ENCODE measurements at places on chromosomes 12 and 14. TPM values are rescaled to one million over a fixed set of nuclear protein-coding genes. Genes with fewer than 3 reads are reported as not detected.
A peak's percentile ranks its signal among the peaks of the same experiment; 100 is the strongest.

EPYC gene
- not detected for total RNA-seq

DNA sequence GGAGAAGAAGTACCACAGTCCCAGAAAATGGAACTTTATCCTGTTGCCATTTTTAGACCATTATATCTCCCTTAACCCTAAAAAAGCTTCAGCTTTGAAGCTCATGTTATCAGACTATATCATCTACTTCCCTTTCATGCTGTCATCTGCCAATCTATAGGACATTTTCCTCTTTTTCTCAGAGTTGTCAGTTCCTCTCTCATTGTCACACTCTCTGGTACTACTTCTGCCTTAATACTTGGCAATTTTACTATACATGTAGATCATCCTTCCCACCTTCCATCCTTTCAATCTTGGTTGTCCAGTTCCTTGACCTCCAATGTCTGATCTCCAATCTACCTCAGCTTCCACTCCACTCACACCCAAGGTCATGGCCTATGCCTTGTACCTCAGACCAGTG lies 57.4 kb downstream of the SLC15A5 start:
- no peak for DNase-seq

- no peak for DNase-seq
Measured at GRCh38 chr14:79967453-79967852, 243.9 kb downstream of the DIO2 start.

GRCh38 chr12:62123721-62124203 lies 136.4 kb upstream of the USP15 start:
- DNase-seq, result peak; percentile 59

- no peak for DNase-seq
Measured at GRCh38 chr12:47377414-47378221, 297.9 kb upstream of the AMIGO2 start.

AQP5 gene
- total RNA-seq, result not detected

GRCh38 chr12:29783773-29784666 lies at the start of gene TMTC1:
Gene TMTC1, minus strand, starts transcription at chr12:29783942. Its CDS starts 191 bp downstream, at chr12:29783751.
- peak; percentile 55 for DNase-seq

- DNase-seq, result no peak
Measured at GRCh38 chr12:33514893-33515292, 75.3 kb upstream of the SYT10 start.

GRCh38 chr12:79522257-79522988 lies 168.3 kb downstream of the PAWR start:
- no peak for DNase-seq

RFX4 gene
- not detected for total RNA-seq

DNA sequence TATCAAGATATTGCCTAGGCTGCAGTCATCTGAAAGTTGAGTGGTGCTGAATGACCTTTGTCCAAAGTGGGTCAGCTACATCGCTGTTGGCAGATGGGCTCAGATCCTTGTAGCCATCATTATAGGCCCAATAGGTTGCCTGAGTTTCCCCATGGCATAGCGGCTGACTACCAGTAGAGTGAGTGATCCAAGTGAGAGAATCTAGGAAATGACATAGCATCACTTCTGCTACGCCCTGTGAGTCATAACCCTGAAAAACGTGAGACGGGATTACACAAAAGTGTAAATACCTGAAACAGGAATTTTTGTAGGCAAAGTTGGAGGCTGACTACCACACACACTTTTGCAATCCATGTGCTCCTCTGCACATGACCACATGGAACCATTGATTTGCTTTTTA lies 273.3 kb downstream of the RPL10L start:
- DNase-seq, result no peak

DNA sequence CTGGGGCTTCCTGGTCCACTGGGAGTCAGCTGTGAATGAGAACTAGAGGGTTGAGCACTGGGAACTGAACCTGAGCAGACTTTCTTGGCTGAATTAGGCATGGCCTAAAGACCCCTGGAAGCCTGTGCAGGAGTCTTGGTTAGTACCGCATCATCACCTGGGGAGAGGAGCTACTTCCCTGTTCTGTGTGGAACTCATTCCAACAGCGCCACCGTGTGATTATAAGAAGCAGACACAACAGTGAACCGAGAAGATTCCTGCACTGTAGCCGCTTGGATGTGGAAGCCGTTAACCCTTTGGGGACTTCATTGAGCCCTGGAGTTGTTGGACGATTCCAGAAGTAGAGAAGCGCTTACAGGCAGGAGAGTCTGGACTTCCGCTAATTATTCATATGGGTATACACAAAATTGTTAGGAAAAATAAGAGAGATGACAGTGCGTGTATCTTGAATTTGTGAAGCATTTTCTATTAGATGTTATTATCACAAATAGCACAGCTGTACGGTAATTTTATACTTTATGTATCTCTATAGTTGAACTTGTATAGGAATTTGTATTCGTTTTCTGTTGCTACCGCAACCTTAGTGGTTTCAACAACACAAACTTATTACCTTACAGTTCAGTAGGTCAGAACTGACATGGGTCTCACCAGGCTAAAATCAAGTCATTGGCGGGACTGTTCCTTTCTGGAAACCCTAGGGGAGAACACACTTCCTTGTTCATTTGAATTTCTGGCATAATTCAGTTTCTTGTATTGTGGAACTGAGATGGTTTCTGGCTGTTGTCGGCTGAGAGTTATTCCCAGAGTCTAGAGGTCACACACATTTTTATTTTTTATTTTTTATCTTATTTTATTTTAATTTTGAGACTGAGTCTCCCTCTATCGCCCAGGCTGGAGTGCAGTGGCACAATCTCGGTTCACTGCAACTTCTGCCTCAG lies 100.7 kb downstream of the C2CD5 start:
- peak; percentile 34 for DNase-seq

- no peak for DNase-seq
Measured at GRCh38 chr12:99049774-99050173, 404.7 kb downstream of the APAF1 start.

GRCh38 chr12:52214421-52214802 lies 18.6 kb upstream of the KRT7 start:
- DNase-seq, result no peak

- DNase-seq, result peak; percentile 9
Measured at GRCh38 chr12:68978678-68979077, 45.7 kb upstream of the CPM start.

DNA sequence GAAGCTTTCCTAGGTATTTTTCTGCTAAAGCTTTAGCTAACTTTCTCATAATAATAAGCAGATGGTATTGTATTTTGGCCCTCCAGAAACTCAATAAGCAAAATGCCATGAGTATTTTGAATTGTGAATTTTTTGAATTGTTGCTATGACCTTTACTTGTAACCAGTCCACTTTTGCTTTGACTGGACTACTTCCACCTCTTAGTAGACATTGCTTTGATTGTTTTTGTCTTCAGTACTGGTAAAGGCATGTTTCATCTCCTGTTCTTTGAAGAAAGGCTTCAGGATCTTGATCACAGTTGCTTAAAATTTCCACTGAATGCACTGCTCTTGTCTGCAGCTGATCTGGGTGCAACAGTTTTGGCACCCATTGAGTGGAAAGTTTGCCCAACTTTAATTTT lies 102.3 kb downstream of the TRMT5 start:
- DNase-seq, result no peak

DNA sequence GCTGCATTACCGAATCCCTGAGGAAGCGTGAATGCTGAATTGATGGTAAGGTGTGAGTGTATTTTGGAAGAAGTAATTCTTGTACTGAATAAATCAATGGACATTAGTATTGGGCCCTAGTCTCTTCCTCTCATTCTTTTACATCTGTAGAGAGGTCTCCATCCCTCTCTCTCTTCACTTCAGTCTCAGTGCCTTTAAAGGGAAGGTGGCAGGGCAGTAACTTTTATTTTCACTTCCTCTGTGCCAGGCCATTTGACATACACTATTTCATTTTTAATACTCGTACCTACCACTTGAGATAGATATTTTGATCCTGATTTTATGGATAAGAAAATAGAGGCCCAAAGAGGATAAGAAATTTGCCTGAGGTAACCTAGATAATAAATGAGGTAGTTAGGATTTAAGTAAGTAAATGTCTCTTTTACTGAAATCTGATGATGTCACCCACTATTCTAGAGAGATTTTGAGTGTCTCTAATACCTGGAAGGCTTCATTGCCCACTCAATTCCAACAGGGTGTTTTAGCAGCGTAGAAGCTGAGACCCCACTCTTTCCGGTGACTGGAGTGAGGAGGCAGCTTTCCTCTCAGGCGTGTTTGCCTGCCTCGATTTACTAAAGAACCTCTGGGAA lies 177.9 kb upstream of the PRICKLE1 start:
- DNase-seq, result no peak

ITGB7 gene
- total RNA-seq, result 17.0 TPM

GRCh38 chr14:64510825-64511671 lies 6.5 kb downstream of the ZBTB1 start:
- DNase-seq, result peak; percentile 52

GRCh38 chr14:70013271-70013873 lies 134.2 kb downstream of the SMOC1 start:
- no peak for DNase-seq

SERPINA10 gene
- total RNA-seq, result not detected

KCNJ8 gene
- 0.27 TPM for total RNA-seq

SLC16A7 gene
- 16.2 TPM for total RNA-seq

CTDSP2 gene
- total RNA-seq, result 159 TPM

GRCh38 chr12:101839324-101840283 lies 8.8 kb upstream of the GNPTAB start:
- DNase-seq, result peak; percentile 49

TEX52 gene
- total RNA-seq, result under 0.01 TPM

FGD4 gene
- total RNA-seq, result 3.2 TPM

PLEK2 gene
- not detected for total RNA-seq

PPP4R4 gene
- total RNA-seq, result under 0.01 TPM

DNA sequence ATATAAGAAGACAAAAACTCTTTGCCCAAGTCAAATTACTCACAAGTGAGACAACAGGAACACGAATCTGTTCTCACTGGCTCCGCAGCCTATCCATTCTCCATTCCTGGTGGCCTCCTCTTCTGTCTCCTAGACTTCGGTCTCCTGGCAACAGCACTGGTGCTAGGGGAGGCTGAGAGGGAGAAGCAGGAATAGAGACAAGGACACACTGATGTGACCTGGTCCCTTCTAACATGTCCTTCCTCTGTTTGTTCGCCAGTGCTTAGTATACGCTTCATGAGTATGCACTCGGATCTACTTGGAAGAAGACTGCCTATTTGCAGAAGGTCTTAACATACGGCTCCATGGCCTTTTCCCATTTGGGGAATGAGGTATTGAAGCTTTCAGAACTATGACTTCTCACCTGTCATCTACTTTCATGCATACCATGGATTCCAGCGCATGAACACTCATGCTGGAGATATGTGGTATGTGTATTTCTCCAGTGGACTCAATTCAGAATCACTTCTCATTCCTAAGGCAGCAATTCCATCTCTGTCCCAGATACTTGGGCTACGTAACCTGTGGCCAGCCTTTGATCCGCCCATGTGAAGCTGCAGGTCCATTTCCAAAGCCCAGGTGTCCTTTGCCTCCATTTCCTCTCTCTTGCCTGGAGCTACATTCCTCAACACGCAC lies 33.9 kb downstream of the BHLHE41 start:
- no peak for DNase-seq

TAS2R13 gene
- total RNA-seq, result 1.3 TPM
